Stimulated activated CD8-positive, alpha-beta memory T cell treated with anti-CD3 and anti-CD28 coated beads, Interleukin-4, amount 100 ng/mL, for 48 hours (primary cell): ENCODE measurements at places on chromosomes 13 and 19.

DNA sequence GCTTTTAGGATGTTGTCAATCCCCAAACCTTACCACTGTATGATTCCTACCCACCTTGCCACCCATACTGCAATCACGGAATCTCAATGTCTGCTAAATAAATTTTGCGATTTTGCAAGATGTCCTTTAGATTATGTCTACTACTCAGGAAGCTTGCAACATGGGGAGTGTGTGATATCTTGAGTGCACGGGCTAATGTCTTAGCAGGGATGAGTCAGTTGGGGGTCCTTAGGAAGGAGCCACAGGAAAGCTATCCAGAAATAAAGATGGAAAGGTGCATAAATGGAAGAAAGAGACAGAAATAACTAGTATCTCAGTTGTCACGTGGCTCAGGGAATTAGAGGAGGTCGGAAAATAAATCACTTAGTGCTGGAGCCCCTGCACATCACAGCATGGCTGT lies 77.1 kb downstream of the NALCN start:
- no peak for DNase-seq

DNA sequence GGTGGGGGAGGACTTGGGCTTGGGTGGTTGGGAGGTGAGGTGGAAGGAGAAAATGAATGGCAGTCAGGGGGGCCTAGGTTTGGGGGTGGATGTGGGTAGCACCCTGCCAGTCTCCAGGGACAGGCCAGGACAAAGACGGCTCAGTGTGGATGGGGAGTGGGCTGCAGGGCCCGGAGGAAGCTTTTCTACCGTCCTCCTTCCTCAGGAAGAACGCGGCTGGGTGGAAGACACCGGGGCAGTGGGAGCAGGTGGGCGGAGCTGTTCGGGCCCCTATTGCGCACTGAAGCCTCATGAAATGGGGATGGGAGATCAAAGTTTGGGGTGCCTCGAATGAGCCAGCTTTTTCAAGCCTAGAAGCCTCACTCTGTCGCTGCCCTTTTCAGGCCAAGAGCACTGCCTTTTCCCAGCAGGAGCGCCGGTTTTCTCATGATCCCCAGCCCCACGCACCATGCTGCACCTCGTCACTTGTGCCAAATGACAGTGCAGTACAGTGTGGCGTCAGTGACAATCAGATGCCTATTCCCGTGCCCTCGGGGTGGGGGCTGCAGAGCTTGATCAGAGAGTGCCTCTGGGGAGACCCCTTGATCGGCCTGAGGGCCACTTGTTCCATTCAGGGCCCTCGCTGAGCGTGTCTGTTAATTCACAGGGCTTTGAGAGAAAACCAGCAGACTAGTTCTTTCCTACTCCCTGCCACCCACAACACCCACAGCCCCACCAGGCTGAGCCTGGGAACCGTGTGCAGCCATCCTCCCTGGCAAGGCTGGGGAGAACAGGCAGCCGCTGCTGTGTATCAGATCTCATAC lies 1.5 kb downstream of the CALM3 start:
- DNase-seq, result peak; percentile 73

DNA sequence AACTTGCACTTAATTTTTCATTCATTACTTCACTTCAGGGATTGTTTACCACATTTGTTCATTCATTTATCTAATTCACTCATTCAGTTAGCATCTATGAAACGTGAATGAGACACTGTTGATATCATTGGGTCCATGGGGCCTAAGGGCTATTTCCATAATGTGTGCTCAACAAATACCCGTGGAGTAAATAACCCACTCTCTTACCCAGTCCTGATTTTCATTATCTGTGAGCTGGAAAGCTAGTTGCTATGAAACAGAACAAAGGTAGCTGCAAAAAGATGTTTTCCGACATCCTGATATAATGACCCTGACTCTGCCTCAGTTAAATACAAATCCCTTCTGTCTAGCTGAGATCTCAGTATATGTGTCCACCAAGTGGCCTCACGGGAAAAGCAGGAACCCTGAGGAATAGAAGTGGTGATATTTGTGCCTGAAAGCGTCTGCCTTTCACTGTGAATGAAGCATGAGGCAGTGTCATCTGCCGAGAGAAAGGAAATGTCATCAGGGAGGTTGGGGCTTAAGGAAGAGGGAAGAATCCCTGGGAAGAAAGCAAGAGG lies 63.8 kb downstream of the SERTM1 start:
- DNase-seq, result no peak

DNA sequence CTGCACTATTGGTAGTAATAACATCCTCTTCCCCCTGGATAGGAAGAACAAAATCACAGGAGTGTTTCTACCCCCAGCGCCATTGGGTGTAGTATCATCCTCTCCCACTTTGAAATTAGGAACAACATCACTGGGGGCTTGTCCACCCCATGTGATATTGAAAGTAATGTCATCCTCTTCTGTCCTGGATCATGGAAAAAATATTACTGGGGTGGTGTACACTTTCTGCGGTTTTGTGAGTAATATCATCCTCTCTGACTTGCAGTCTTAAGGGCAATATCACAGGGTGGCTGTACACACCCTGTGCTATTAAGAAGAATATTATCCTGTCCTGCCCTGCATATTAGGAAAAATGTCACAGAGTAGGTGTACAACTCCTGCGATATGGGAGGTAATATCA lies 4.9 kb upstream of the RGCC start:
- no peak for DNase-seq

DNA sequence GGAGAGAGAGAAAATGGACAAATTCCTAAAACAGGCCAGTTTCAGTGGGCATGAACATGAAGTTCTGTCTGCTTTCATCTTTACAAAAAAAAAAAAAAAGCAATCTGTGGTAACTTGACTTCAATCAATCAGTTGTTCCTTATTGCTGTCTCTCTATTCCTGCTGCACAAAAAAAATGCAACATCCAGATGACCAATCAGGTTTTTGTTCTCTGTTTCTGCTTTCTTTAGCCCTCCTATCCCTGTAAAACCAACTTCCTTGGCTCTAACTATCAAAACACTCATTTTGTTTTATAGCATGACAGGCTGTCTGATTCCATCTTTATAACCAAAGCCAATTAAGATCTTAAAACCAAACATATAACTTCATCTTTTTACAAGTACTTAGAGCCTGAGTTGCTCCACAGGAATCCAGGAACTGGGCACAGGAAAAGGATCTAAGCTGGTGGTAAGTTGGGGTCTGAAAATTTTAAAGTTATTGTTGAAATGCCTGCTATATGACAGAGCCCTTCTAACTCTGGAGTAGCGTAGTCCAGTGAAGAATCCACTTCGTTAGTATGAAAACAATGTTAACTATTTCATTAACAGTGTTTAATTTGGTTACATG lies at the start of gene FPR3:
Gene FPR3, plus strand, starts transcription at position 273 of the 606 bp plus-strand sequence. CDS start 28,592 bp downstream, outside the sequence.
- DNase-seq, result no peak

GRCh38 chr13:79419365-79419764 lies 13.3 kb upstream of the RBM26 start:
- no peak for DNase-seq

DNA sequence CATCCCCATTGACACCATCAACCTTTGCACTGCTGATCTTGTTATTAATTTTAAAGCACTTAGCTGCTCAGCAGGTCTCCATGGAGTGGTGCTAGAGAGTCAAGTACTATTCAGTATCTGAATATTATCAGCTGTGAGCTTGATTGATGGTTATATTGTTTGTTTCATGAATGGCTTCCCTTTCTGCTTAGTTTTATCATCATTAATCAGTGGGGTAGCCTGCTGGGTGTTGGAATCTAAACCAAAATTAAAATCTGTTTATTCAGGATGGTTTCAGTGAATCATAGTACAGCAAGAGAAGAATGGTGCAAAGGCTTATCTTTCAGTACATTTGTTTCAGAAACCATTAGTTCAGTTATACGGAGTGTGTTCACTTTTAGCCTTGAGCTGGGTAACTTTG lies 42.5 kb upstream of the SCEL start:
- no peak for DNase-seq

DNA sequence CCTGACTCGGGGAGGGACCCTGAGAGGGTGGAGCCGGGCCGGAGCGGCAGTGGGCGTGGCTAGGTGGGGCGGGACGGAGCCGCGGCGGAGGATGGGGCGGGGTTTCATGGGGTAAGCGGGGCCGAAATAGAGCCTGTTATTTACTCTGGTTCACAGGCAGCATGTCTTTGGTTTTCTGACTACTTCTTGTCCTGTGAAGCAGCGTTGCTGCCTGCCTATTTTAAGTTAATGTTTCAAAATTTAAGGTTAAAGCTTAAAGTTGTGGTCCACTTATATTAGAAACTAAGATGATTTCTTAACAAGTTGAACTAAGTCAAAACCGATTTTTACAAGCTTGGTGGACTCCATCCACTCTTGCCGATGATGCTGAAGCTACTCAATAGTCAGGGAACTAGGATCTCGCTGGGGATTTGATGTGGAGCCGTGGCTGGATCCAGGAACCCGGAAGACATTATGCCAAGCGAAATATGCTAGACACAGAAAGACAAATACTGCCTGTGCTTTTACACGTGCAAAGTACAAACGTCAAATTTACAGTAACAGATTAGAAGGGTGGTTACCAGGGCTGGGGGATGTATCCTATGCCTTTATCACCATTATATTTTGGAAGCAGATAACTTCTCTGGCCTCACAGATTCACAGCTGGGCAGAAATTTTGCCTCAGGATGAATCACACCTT lies 433 bp upstream of the ZNF616 start:
- no peak for DNase-seq

DNA sequence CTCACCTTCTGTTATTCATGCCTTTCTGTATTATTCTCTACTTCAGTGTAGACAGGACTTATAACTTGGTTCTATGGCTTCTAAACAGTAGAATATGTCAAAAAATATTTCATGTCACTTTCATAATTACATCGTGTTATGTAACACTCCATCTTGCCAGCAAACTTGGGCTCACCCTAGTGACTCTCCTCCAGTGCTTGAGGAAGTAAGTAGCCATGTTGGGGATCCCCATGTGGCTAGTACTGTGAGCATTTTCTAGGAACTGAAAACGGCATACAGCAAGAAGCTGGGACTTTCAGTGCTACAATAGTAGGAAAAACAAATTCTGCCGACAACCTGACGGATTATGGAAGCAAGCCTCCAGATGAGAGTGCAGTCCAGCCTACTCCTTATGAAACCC lies 495.6 kb downstream of the SLITRK6 start:
- no peak for DNase-seq

DNA sequence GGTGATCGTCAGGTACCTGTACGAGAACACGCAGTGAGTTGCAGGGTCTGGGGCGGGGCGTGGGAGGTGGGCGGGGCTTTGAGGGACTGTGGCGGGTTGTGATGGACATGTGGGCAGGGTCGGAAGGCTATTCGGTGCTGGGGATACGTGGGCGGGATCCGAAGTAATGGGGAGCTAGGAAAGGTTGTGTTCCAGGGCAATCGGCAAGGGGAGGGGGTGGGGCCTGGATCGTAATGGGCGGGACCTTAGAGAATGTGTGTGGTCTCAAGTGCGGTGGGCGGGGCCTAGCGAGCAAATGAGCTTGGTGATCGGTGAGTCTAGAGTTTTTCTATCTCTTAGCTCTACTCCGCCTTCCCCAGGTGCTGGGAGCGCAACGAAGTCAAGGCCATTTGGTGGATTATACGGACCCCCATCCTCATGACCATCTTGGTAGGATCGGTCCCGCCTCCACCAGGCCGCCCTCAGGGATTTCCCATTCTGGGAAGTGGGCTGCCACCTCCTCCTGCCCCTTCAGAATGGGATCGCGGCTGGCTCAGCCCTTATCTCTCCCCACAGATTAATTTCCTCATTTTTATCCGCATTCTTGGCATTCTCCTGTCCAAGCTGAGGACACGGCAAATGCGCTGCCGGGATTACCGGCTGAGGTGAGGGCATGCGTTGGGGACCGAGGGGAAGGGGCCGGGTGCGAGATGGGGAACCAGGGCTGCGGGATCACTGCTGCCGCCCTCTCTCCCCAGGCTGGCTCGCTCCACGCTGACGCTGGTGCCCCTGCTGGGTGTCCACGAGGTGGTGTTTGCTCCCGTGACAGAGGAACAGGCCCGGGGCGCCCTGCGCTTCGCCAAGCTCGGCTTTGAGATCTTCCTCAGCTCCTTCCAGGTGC lies 9.6 kb downstream of the GIPR start:
- peak; percentile 92 for DNase-seq

DNA sequence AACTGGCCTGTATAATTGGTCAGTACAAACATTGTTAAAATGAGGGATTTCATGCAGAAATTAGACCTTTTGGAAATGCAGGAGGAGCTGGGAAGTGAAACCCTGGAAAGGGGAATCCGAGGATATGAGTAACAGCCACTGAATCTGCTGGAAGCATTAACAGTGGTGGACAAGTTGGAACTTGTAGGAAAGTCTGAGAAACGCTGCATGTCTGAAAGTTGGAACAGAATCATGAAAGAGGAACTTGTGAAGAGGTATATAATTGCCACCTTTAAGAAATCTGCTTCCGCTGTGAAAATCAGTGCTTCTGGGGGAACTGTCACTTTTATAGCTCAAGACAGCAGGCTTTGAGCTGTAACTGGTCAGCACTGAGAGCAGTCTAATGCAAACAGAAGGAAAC lies 716.5 kb upstream of the PRR20A start:
- DNase-seq, result no peak

DNA sequence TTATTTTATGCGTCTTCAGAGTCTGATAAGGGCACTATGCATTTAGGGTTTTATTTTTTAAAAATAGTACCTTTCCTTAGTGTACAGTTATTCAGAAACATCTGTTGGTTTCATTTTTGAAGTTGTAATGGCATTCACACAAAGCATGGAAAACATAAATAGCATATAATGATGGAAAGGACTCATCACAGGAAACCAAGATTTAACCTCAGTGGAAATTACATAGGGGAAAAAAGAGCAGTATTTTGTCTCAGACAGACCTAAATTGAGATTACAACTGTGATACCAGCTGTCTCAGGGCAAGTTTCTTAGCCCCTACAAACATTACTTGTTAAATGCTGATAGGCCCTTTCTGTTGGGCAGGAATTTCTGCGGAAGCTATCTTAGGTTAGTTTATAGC lies 57.2 kb downstream of the NHLRC3 start:
- no peak for DNase-seq

- no peak for DNase-seq
Observed at GRCh38 chr13:38417241-38417640, 67.6 kb downstream of the UFM1 start.

DNA sequence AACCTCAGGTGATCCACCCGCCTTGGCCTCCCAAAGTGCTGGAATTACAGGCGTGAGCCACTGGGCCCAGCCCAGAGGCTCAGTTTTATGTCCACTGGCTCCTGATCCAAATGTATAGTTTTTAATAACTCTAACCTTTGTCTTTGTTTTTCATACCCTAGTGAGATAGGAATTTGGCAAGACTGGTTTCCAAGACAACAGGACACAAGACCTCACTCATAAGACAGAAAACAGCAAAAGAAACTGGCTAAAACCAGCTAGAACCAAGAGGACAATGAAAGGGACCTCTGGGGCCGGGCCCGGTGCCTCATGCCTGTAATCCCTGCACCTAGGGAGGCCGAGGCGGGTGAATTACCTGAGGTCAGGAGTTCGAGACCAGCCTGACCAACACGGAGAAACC lies 27.6 kb downstream of the CPT1C start:
- DNase-seq, result no peak
